ENCODE measurements at places on chromosomes 6 and 20.

GRCh38 chr6:117907601-117908245 lies 659 bp downstream of the SLC35F1 start:
- no peak for DNase-seq

DNA sequence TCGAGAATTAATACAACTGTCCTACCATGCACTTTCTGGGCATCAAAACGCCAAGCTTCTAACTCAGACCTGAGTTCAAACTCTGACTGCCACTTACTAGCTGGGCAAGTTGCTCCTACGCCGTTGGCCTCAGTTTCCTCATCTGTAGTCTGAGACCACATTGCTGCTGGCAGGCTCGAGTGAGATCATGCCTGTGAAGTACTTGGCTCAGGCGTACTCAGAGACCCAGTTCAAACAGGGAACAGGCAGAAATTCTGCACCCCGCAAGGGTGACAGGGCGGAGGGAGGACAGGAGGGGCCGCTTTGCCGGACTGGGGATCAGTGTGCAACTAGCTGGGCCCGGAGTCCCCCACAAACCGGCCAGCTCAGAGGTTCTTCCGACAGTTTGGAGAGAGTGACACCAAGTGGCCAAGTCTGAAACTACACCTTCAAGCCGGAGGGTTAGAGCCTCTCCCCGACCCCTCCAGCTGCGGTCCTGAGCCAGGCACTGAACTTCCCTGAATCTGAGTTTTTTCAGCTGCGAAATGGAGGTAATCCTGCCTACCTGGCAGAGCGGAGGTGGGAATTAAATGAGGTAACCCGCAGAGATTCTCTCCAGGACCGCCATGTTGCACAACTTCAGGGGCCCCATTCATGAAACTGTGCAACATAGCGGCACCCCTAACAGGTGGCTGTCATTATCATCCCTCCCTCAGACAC lies 46.0 kb upstream of the PTPN1 start:
- DNase-seq = peak; percentile 47

DNA sequence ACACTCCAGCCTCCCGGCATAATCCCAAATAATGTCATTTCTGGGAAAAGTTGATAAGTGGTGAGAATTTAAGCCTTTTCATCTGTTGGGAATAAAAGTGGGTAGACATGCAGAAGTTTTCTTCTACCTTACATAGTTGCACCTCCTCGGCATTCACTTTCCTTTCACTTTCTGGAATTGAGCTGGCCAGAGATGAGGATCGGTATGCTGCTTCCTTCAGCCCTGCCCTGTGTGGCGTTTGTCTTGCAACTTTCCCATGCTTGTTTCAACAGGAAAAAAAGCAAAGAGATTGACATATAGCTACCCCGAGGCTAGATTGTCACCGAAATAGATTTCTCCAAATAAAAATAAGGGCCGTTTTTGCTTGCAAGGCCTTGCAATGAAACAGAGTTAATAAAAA lies 65.8 kb upstream of the JAG1 start:
- no peak for DNase-seq

DNA sequence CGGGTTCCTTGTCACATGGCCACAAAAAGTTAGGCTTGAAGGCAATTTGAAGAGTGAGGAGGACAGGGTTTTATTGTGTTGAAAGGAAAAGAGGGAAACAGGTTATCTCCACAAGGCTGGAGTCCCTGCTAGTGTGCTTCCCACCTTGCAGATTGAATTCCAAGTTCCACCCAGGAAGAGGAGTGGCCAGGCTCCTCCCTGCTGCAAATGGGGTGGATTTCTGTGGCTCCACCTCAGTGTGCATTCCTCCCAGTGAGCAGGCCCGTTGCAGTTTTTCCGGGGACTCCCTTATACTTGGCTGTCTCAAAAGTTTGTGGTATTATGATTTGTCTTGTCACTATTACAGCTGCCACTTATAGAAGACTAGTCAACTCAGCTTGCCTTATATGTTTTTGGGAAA lies 281.8 kb upstream of the PLCB4 start:
- DNase-seq = no peak

GRCh38 chr6:122753000-122753687 lies 26.4 kb upstream of the FABP7 start:
- no peak for DNase-seq

DNA sequence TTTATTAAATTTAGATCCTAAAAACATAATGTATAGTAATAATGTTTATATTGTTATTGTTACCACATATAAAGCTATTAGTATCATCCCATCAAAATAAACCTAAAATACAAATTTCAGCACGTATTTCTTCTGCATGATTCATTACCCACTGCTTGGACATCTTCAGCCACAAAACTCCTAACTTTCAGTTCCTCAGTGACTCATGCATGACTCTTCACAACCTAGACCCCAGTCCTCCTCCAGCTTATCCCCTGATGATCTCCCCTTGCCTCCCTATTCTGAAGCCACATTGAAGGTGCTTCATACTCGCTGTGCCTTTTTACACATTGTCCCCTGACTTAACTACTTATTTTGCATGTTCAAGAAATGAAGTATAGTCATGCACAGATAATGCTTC lies 11.2 kb upstream of the GPRC6A start:
- peak; percentile 31 for DNase-seq

DNA sequence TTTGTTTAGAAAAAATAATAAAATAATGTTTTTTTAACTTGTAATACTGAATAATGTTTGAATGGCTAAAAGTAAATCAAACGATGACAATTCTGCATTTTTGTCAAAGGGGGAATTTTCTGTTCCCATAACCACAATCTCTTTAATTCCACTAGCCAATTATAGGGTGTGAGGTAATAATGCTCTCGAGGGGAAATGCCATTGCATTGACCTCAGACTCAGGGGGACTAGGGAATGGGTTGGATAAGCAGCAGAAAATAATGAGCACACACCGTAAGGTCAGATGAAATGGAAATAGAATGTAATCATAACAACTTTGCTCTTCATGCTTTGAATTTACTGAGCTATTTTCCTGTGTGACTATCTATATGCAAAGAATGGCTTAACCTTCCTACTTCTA lies 584.7 kb downstream of the RFPL4B start:
- DNase-seq = peak; percentile 65

GRCh38 chr6:113317442-113317841 lies 539.7 kb upstream of the MARCKS start:
- no peak for DNase-seq

GRCh38 chr6:114334237-114334636 lies 8.6 kb downstream of the HS3ST5 start:
- DNase-seq = no peak

DNA sequence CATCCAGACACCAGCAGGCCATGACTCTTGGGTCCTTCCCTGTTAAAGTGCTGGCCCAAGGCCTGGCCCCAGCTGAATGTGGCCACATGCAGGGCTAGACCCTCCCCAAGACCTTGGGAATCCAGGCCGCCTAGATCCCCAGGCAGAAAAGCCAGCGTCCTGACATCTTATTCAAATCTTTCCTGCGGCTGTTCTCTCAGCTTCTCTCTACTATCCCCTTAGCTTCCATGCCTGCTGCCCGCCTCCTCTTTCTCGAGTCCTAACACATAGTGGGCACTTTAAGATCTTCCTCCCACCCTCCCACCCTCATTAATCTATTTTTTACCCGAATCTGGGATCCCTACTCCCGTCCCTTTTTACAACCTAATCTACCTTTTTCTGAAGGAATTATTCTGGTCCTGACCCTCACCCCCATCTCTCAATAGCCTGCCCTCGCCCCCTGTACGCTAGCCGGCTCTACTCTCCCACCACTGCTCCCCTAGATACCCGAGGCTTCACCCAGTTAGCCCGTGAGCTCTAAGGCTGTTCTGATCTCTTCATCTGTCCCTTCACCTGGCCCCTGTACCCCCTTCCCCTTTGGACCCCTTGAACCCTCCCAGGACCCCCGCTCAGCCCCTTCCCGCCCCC lies at the start of gene CCHCR1:
Gene CCHCR1 (minus strand): TSS at position 290 of the 627 bp plus-strand sequence. CDS start 202 bp downstream, at position 88.
- no peak for DNase-seq

GRCh38 chr20:59333951-59334350 lies 33.5 kb downstream of the EDN3 start:
- no peak for DNase-seq

- no peak for DNase-seq
Measured at GRCh38 chr20:62816884-62817873, at the start of gene COL9A3. COL9A3 (plus strand) TSS chr20:62817050; CDS start chr20:62817065, 15 bp downstream.

GRCh38 chr6:16562498-16562897 lies 198.8 kb downstream of the ATXN1 start:
- DNase-seq = peak; percentile 50
